Hypothalamus (tissue), 51 donors: ENCODE measurements at places on chromosomes 13 and 19.

GRCh38 chr13:42049454-42049813 is 986 bp downstream of the DGKH start:
- no peak for DNase-seq

GRCh38 chr13:46160471-46161066 is 21.4 kb downstream of the LCP1 start:
- DNase-seq, result no peak

DNA sequence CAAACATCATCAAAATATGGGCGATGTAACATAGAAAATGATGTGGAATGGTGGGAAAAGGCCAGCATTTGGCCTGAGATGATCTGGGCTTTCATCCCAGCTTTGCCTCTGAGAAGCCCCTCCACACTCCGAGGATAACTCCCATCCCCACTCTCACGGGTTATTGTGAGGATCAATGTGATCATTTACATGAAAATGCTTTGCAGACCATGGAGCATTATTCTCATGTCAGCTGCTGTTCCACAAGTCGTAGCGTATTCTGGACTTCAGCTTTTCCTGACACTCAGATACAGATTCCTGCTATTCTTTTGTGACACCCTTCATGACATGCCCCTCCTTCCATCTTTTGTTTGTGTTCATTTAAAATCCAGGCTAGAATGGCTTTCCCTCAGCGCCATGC is 86.5 kb downstream of the NUFIP1 start:
- DNase-seq, result no peak

- DNase-seq, result no peak
Measured at GRCh38 chr19:15524781-15525180, 16.5 kb downstream of the CYP4F22 start.

- DNase-seq, result no peak
Measured at GRCh38 chr19:33111587-33111986, 20.3 kb upstream of the WDR88 start.
